ENCODE measurements at places on chromosomes 5 and 9. TPM values are rescaled to one million over a fixed set of nuclear protein-coding genes. Genes with fewer than 3 reads are reported as not detected.

GABRA1 gene
- total RNA-seq, result not detected

DNA sequence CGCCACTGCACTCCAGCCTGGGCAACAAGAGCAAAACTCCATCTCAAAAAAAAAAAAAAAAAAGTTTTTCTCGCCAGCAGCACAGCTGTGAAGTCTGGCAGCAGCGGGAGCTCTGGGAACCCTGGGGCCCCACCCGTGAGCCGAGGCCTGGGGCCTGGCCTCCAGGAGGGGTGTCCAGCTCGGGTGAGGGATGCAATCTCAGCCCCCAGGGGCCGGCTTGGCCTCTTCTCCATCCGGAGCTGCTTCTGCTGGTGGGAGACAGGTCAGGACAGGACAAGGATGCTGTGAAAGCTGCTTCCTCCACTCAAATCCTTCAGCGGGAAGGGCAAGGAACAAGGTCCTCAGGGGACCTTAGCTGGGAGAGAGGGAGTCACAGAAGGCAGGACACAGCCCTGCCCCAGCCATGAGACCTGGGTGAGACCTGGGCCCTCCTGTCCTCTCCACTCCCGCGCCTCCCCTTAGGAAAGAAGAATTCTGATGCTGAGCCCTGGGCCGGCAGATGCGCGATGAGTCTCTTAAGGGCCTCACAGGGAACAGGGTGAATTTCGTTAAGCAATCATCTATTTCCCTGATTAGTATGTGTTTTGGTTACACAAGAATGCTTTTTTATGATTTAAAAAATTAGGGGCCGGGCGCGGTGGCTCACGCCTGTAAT, 30.6 kb downstream of the PLPP7 start:
- no peak for ATAC-seq

GRCh38 chr5:109267283-109267682, 142.5 kb downstream of the PJA2 start:
- no peak for ATAC-seq

GRCh38 chr5:32531885-32532520, 53.4 kb upstream of the SUB1 start:
- ATAC-seq, result peak; percentile 85
